ENCODE measurements at places on chromosomes 7 and 10.

DNA sequence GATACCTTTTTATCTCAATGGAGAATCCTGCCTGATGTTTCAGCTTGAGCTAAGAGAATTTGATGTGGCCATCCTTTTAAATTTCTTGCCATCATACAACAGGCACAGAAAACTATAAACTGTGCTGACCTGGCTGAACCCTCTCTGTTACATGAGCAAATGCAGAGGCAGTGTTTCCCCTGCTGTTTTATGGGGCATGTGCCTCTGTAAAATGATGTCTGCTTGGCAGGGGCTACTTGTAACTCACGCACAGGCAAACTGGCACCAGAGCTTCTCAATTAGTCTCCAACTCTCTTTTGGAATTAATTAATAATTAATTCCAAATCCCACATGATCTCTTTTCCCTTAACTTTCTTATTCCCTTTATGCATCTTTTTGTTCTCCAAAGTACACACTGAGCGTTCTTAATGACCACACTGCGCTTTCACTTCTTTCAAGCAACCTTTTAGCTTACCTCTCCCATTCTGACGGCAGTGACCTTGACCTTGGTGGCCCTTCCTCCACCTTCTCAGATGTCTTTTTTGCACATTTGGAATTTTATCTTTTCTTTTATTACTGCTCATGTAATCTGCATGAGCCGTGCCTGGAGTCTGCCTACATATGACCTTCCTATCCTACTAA is 334.0 kb downstream of the PLXNA4 start:
- DNase-seq: no peak

- DNase-seq: no peak
Measured at GRCh38 chr7:121429798-121430197, 33.7 kb upstream of the FAM3C start.

GRCh38 chr10:55742487-55742886 is 618.6 kb downstream of the ZWINT start:
- no peak for DNase-seq

GRCh38 chr10:4181621-4182049 is 396.6 kb upstream of the KLF6 start:
- peak; percentile 42 for DNase-seq

DNA sequence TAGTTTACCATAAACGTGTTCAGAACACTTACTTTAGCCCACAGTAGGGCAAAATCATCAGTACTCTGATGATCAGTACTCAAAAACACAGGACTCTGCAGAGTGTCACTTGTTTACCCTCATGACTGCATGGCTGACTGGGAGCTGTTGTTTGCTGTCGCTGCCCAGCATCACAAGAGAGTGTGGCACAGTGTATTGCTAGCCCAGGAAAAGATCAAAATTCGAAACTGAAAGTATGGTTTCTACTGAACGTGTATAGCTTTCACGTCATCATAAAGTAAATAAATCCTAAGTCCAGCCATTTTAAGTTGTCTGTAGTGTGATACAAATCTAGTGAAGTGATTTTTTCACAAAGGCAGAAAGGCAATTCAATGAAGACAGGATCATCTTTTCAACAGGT is 184.6 kb downstream of the RAMP3 start:
- peak; percentile 8 for DNase-seq

DNA sequence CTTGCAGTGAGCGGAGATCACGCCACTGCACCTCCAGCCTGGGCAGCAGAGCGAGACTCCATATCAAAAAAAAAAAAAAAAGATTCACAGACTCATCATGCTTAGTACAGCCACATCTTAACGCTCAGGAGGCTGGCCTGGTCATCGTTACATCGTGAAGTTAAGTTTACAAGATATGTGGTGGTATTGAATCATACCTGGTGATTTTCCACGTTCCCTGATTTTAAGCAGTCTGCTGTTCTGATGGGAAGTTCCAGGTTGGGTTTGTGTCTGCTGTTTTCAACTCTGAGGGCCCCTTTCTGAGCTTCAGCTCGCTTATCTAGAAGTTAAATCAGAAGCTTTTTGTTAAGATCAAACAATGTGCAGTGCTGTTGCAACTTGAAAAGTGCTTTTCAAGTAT is 6.9 kb downstream of the PPP2R2D start:
- DNase-seq: no peak

- no peak for DNase-seq
Measured at GRCh38 chr10:43371418-43371817, at the start of gene FXYD4. Gene FXYD4 (plus strand): TSS chr10:43371636. CDS start chr10:43373747, 2,111 bp downstream.

DNA sequence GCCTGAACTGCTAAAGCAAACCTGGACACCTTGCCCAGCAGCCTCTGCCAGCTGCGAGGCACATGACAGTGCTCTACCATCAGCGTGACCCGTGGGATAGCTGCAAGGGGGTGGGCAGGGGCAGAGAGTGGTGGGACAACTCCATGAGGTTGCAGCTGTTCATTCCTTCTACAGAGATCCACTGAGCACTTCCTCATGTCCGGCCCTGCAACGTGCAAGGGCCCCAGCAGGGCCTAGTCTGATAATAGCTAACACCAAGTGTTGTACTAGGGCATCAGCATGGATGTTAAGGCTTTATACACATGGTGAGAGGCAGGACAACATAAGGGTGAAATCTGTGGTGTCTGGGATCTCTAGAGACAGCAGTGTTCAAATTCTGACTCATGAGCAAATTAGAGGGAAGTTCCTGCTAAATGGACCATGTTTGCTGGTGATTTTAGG is 14.3 kb downstream of the NOD1 start:
- no peak for DNase-seq

- DNase-seq: no peak
Measured at GRCh38 chr7:157526005-157526912, 189.5 kb downstream of the DNAJB6 start.

All from activated CD4-positive, alpha-beta T cell treated with anti-CD3 and anti-CD28 coated beads, Interleukin-2, amount 50 U/mL, for 16 hours (primary cell).